SJSA1 (cell line): ENCODE measurements at places on chromosomes 2 and 18. TPM values are rescaled to one million over a fixed set of nuclear protein-coding genes. Genes with fewer than 3 reads are reported as not detected.

DNA sequence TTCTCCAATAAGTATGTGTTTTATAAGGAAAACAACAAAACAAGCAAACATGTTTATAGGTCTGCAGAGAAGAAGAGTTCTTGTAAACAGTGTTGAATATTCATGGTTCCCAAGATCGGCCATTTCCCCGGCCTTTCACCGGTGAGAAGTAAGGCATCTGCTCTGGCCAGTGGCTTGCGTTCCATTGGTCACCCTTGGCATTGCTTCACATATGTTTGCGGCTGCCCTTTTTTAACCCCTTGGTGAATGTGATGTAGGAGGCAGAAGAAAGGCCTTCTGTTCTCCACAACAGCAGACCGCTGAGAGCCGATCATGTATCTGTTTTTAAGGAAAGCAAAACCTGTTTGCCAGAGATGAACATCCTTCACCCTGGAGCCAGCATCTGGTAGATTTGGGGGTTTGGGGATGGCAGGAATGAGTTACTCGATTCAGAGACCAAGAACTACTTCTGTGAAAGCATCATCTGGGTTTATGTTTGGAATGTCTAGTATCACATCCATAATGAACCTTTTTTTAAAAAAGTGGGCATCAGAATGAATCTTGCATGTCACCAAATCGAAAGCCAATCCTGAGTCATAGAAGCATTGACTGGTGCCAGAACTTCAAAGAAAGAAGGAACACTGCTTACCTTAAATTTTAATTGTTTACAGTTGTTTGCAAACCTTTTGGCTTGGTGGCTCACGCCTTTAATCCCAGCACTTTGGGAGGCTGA lies 112.3 kb downstream of the AGAP1 start:
- no peak for DNase-seq

GRCh38 chr2:223542501-223542900 lies 59.7 kb downstream of the SCG2 start:
- DNase-seq: no peak

GRCh38 chr2:240455647-240456446 lies 20.4 kb downstream of the GPC1 start:
- DNase-seq: no peak

DNA sequence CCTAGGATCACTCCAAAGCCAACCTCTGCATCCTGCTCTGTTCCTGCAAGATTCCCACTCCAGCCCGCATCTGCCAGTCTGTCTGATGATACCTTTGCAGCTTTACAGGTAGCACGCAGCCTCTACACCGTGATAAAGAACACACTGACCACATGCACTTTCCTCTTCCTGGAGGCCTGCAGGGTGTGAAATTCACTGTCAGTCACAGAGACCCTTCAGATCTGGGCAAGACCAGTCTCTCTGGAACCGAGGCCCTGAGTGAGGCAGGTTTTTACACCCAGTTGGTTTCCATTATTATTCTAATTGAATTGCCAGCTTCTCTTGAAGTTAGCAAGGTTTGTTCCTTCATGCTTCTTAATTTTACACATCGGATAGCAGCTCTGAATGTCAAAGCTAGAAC lies 30.5 kb upstream of the TWIST2 start:
- DNase-seq: no peak

GRCh38 chr2:75560768-75561565 lies at the start of gene EVA1A:
Gene EVA1A (minus strand): TSS chr2:75560939. CDS start chr2:75518140, 42,799 bp downstream.
- DNase-seq: peak; percentile 87

LRRFIP1 gene
- total RNA-seq: 49.5 and 76.7 TPM in 2 replicates

FOXI3 gene
- not detected in 2 replicates for total RNA-seq

GRCh38 chr2:240579771-240580614 lies 6.5 kb upstream of the CAPN10 start:
- DNase-seq: peak; percentile 12

DNA sequence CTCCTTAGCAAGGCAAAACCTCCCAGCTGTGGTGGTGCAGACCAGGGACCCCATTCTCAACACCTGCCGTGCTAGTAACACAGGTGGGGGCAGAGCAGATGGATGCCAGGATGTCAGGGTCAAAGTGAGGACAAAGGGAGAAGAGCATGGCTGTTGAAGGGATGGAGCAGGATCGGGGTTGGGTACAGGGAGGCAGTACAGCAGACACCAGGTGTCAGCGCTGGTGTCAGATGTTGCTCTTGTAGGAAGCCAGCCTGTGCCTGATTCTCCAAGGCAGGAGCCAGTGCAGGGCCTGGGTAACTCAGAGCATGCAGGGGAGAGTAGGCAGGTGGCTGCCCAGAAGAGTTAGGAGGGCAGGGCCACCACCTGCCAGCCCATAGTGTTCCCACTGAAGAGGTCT lies 222.1 kb upstream of the SPRED2 start:
- DNase-seq: no peak

DNA sequence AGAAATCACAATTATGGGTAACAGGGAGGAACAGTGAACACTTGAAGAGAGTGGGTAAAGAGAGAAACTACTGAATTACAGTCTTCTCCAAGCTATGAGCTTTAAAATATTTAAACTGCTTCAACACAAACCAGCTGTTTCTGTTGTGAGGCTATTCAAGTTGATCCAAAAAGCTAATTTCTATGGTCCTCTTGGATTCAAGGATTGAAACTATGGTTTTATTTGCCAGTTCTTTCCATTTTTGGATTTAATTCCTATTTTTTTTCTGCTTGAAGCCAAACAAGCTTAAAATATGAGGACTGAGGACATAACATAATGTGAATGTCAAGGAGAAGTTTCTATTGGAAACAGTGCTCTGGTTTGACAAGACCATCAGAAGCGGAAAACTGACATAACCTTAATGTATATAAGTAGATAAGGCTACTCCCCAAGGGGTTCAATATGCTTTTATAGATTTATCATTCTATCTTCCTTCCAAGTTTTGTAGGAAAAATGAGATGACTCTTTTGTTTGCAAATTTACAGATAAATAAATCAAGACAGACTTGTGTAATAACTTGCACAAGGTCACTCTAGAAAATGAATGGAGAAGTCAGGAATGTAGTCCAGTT lies 60.7 kb upstream of the AQP4 start:
- DNase-seq: no peak

ARMC9 gene
- total RNA-seq: 15.2 and 19.1 TPM in 2 replicates

DTNB gene
- 1.0 and 2.6 TPM in 2 replicates for total RNA-seq

GRCh38 chr18:70195014-70195614 lies 10.4 kb downstream of the RTTN start:
- DNase-seq: no peak

- DNase-seq: peak; percentile 61
These were observed 97.7 kb downstream of the TWIST2 start for GRCh38 chr2:238945433-238946150.

GRCh38 chr2:53509831-53510388 lies 257.7 kb upstream of the CHAC2 start:
- DNase-seq: no peak

DNA sequence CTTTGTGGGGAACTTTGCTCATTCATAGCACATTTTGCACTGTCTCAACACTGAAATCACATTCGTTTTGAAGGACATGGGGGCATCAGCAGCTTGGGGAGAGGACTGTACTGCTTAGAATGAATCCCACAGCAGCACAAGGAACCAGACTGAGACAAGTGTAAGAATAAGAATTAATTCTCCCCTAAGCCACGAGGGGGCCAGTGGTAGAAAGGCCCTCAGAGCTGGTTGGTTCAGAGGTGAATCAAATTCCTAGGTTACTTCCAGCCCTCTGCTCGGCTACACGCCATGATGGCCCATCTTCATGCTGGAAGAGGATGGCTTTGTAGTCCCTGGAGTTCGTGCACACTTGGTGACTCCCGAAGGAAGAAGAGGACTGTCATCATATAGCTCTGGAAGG lies 12.0 kb upstream of the MC5R start:
- DNase-seq: no peak

DNA sequence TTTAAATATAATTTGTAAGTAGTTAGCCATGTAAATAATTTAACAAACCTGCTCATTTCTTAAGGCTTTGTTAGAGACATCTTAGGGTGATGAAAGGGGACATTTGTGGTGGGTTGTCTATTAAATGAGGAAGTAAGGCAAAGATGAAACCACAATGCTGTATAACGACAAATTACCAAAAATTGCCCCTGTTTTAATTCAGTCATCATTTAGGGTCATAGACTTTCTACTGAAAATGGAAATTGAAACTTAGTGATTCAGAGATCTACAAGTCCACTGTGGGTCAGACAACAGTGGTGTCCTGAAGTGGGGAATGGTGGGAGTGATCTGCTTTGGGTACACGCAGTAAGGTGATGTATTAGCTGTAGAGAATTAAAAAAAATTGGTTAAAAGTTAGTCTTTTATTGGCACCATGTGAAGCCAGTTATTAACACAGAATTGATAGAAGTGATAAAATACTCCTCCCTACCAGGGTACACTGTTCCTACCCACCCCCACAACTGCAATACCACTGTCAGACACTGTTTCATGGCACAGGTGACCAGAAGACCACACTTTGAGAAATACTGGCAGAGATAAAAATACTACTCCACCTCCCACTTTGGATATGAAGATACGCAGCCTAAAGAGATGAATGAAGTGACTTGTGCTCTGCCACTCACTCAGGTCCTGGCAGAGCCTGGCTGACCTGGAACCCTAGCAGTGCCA lies 13.4 kb downstream of the CERS6 start:
- no peak for DNase-seq
